ENCODE measurements at places on chromosomes 12 and 14. TPM values are rescaled to one million over a fixed set of nuclear protein-coding genes. Genes with fewer than 3 reads are reported as not detected.

Gene ASCL1
- not detected for total RNA-seq

- no peaks in the 10 kb centered on the region for H3K36me3 ChIP-seq
- no peak for DNase-seq
- peaks cover 7% of the 10 kb centered on the region for H3K4me1 ChIP-seq
- no peak overlapping the region for H3K4me3 ChIP-seq
Observed at GRCh38 chr12:89212339-89212771, 139.9 kb downstream of the DUSP6 start.

Gene SLC41A2
- total RNA-seq = 6.8 TPM

- H3K4me3 ChIP-seq = no peak overlapping the region
- H3K27me3 ChIP-seq = no peaks in the 10 kb centered on the region
- no peak for DNase-seq
- H3K4me1 ChIP-seq = no peaks in the 10 kb centered on the region
- no peak overlapping the region for H3K27ac ChIP-seq
Observed at GRCh38 chr12:91616416-91616815, 433.8 kb upstream of the DCN start.

Measured in IMR-90 (cell line).